ENCODE measurements at places on chromosomes 6 and 20.

DNA sequence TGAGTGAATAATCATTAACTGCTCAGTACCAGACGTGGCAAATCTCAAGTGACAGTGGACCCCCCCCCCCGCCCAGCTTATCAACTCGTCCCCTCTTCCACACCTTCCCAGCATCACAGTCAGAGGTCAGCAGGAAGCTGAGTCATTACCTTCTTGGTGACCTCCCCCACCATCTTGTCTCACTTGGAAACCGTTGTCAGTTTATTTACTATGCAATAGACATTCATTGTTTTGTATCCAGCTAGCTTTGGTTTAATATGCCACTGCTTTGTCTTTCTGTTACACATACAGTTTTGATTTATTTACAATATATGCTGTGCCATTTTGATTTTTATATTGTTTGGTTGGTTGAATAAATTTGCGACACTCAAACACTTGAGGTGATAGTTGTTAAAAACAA, 158.1 kb downstream of the QKI start:
- no peak for DNase-seq

DNA sequence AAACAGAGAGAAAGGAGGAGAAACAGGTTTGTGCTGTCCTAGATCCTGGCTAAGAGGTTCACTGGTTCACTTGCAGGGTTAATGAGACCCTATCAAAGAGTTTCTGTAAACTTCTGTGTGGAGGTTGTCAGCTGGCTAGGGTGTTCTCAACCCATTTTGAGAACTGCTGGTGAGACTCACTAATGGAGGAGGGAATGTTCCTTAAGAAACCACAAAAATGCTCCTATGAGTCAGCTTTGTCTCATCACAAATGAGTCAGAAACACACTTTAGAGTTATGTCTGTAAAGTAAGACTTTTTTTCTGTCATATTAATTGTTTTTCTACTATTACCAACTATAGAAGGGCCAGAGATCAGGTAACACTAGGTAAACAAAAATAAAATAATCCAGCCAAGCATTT, 884.4 kb downstream of the PHF3 start:
- peak; percentile 0 for DNase-seq

DNA sequence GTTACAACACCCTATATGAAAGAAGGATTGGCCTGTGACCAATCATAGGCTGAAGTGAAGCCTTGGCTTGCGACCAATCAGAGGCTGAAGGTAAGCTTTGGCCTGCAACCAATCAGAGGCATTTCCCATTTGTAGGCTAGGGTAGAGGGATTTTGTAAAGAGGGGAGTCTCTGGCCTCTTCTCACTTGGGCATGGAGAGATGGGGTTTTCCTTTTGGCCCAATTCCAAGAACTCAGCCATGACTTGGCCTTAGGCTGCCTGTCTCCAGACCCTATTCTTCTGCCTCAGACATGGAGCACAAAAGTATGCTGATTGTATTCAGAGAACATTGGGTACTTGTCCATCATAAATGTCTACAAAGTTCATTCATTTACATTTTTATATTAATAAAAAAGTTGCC, 308.3 kb downstream of the UTRN start:
- no peak for DNase-seq

DNA sequence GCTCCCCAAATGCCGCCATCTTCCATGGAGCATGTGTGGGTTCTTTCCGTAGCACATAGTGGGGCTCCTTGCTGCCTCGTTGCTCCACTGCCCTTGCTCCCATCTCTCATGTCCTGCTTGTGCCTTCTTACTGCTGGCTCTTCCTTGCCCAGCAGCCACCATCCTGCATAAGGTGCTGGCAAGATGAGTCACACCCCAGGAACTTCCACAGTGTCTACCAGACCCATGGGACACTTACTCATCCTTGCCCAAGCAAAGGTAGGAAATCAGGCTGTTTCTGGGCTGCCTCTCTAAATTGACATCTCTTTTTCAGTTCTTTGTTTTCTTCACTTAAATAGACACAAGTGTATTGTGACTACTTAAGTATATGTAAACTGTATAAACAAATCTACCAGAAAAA, 39.4 kb upstream of the RGS17 start:
- peak; percentile 43 for DNase-seq

- no peak for DNase-seq
These were observed 20.8 kb upstream of the MLN start for GRCh38 chr6:33824461-33825154.

- DNase-seq: no peak
These were observed 48.7 kb downstream of the RRBP1 start for GRCh38 chr20:17633221-17633849.

GRCh38 chr6:19324376-19324775, 512.8 kb upstream of the ID4 start:
- DNase-seq: no peak

DNA sequence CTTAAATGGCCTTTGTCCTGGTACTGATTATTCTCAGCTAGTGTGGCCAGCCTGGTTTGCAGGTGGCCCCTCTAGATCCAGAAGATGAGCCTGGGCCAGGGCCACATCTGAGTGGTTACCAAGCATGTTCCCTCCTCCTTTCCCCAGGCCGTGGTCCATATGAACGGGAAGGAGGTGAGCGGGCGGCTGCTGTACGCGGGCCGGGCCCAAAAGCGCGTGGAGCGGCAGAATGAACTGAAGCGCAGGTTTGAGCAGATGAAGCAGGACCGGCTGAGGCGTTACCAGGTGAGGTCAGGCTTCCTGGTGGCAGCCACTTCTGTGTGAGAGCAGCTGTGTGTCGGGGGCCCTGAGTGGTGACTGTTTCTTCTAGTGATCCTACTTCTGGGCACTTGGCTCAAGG, 11.6 kb downstream of the PABPC1L start:
- no peak for DNase-seq
